ENCODE measurements at places on chromosomes 4 and X.

- no peak for DNase-seq
These were observed 418.8 kb downstream of the BCOR start for GRCh38 chrX:39678914-39679313.

- no peak for DNase-seq
These were observed 41.9 kb downstream of the AFAP1 start for GRCh38 chr4:7897811-7898210.

DNA sequence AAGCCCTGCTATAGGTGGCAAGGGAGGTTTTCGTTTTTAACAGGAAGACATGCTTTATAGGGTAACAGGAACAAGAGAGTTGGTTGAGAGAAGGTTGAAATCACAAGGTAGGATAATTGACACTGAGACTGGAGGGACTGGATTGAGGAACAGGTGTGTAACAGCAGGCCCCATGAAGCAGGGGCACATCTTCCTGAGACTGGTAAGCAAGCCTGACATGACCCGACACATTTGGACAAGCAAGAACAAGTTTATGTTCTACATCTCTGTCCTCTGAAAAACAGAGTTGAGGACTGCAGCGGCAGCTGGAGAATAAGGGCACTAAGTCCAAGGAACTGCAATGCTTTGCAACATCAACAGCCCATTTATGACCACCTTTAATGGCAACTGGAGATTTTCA lies 5.2 kb downstream of the RPS4X start:
- no peak for DNase-seq

DNA sequence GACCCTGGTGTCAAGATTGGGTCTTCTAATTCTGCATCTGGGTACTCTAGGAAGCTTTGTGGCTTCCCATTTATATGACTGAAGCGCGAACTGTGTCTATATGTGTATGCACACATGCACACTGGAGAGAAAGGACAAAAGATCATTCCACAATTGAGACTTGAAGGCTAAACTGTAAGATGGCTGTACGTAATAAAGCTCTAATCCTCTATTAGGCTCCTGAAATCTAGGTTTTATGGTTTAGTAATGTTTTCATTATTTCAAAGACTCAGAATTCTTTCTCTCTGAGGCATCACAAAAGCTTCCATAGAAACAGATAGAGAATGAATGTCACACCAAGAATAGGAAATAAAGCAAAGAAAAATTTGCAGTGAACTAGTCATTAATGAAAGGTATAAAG lies 320.7 kb upstream of the FTHL17 start:
- no peak for DNase-seq

- DNase-seq = no peak
These were observed 7.6 kb downstream of the FABP2 start for GRCh38 chr4:119314356-119314755.
